Testis (tissue), 5 donors: ENCODE measurements at places on chromosomes 4 and X. TPM values are rescaled to one million over a fixed set of nuclear protein-coding genes. Genes with fewer than 3 reads are reported as not detected.

DNA sequence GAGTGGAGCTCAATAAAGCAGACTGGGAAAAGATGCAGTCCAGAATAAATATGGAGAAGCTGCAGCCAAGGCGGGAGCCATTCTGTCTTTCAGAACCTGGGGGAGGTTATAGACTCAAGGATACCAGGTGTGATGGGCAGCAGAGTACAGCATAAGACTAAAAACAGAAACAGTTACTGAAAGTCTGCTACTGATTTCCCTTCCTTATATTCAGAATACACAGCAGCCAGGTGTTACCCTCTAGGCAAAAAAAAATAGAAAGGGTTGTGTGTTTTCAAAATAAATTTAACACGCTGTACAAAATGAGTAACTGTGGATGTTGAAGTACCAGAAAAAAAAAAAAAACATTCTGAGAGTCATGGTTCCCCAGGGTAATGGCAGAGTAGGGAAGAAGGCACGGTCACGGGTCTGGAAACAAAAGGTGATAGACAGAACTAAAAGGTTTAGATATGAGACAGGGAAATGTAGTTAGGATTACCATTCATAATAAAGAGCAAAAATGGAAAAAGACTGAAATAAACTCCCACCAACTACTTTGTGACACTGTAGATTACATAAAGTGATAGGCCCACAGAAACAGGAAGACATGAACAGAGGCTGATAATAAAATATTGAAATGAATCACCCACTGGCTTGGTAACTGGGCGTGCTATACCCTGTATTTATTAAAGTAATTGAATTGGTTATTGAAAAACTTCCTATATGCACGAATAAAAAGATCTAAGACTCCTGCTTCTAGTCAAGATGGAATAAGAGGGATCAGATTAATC, 10.8 kb upstream of the HHIP start:
- H3K27me3 ChIP-seq, result no peaks in the 10 kb centered on the region
- H3K4me3 ChIP-seq, result no peak overlapping the region
- H3K36me3 ChIP-seq, result no peaks in the 10 kb centered on the region
- H3K27ac ChIP-seq, result no peak overlapping the region

DNA sequence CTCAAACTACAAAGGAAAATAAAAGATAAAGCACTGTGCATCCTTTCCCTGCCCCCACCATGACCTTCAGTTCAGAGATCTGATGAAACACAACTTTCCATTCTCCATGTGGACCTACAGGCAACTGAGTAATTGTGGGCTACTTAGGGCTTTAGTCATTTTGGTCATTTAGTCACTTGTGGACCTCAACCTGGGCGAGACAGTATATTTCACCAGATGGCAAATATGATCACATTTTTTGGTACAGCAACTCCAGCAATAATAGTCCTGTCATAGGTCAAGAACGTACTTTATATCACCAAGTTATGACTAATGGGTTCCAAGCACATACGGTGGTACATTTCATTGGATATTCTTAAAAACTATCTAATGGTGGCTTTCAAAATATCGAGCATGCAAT, 141.2 kb downstream of the PDGFC start:
- H3K27ac ChIP-seq, result no peak overlapping the region
- no peaks in the 10 kb centered on the region for H3K4me1 ChIP-seq
- H3K36me3 ChIP-seq, result no peaks in the 10 kb centered on the region
- DNase-seq, result no peak
- no peaks in the 10 kb centered on the region for H3K27me3 ChIP-seq

- no peak overlapping the region for H3K4me3 ChIP-seq
- no peak overlapping the region for H3K27ac ChIP-seq
- H3K36me3 ChIP-seq, result no peaks in the 10 kb centered on the region
These were observed 91.1 kb upstream of the NKX1-1 start for GRCh38 chr4:1497189-1497801.

DNA sequence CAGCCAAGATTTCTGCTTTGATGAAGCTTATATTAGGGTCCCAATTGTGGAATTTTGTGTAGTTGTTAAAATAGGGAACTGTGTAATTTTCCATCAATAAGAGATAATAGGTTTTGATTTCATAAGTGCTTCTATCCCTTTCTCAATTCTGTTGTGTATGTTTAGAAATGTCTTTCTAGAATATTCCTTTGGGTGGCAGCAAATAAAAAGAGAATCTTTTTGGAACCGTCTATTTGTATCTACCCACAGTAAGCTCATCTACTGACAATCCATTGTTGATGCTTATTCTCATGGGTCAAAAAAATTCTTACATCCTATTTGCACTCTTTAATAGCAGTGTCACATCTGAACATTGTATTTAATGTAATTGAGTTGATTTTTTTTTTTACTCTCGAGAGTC, 61.7 kb downstream of the TMA16 start:
- H3K27ac ChIP-seq, result no peak overlapping the region
- no peak overlapping the region for H3K4me3 ChIP-seq
- H3K36me3 ChIP-seq, result no peaks in the 10 kb centered on the region
- no peak for DNase-seq
- H3K27me3 ChIP-seq, result no peaks in the 10 kb centered on the region

DNA sequence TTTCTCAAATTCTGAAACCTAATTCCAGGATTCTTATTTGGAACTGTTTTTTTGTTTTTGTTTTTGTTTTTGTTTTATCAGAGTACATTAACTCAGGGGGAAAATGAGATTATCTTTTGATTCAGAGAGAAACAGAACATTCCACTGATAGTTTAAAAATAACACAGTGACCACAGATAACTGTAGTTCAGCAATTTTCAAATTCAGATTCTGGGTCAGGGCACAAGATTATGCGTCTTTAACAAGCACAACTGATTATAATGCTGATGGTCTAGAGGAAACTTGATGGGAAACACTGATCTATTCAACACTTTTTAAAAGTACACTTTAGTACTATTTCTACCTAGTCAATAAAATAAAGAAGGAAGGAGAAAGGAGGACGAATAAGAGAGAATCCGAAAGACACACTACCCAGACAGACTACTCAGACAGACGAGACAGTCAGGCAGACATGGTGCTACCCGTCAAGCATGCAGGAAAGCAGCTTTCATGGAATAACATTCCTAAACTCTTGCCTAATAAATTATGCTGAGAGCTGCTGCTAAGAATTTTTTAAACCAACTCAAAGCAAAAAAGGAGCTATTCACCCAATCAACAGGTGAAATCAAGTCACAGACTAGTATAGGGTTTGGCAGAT, 59.0 kb downstream of the APBB2 start:
- no peak for DNase-seq
- no peaks in the 10 kb centered on the region for H3K27me3 ChIP-seq
- no peak overlapping the region for H3K4me3 ChIP-seq
- H3K36me3 ChIP-seq, result no peaks in the 10 kb centered on the region

DNA sequence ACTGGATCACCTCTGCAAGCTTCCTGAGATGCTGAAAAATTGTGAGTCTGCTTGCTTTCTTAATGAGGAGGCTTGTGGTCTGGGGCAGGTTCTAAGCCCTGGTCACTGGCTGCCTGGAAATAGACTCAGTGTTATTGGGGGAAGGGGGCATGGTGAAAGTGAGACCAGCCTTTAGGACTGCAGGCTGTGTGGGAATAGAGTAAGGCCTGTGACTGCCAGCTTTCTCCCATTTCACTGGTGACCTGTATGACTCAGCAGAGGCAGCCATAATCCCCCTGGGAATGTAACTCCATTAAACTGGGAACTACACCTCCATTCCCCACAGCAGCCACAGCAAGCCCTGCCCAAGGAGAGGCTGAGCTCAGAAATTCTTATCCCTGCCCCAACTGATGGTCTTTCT, 55.9 kb upstream of the IL15 start:
- no peak for DNase-seq
- no peak overlapping the region for H3K4me3 ChIP-seq

- no peak overlapping the region for H3K4me3 ChIP-seq
- DNase-seq, result no peak
- H3K27ac ChIP-seq, result no peak overlapping the region
- H3K4me1 ChIP-seq, result no peaks in the 10 kb centered on the region
- no peaks in the 10 kb centered on the region for H3K36me3 ChIP-seq
These were observed 113.8 kb upstream of the RBPJ start for GRCh38 chr4:26206999-26207398.

- no peak overlapping the region for H3K4me3 ChIP-seq
- H3K4me1 ChIP-seq, result no peaks in the 10 kb centered on the region
- no peak overlapping the region for H3K27ac ChIP-seq
- no peaks in the 10 kb centered on the region for H3K36me3 ChIP-seq
These were observed 320.1 kb upstream of the NDST4 start for GRCh38 chr4:115433491-115433890.

- no peak overlapping the region for H3K27ac ChIP-seq
- H3K4me1 ChIP-seq, result no peaks in the 10 kb centered on the region
- no peak overlapping the region for H3K4me3 ChIP-seq
- DNase-seq, result no peak
- H3K36me3 ChIP-seq, result no peaks in the 10 kb centered on the region
- H3K27me3 ChIP-seq, result no peaks in the 10 kb centered on the region
These were observed 6.8 kb upstream of the FABP2 start for GRCh38 chr4:119328695-119329094.

- H3K4me1 ChIP-seq, result no peaks in the 10 kb centered on the region
- no peak overlapping the region for H3K4me3 ChIP-seq
- no peaks in the 10 kb centered on the region for H3K36me3 ChIP-seq
- no peaks in the 10 kb centered on the region for H3K27me3 ChIP-seq
These were observed 639.6 kb downstream of the MID1IP1 start for GRCh38 chrX:39440799-39441284.

DNA sequence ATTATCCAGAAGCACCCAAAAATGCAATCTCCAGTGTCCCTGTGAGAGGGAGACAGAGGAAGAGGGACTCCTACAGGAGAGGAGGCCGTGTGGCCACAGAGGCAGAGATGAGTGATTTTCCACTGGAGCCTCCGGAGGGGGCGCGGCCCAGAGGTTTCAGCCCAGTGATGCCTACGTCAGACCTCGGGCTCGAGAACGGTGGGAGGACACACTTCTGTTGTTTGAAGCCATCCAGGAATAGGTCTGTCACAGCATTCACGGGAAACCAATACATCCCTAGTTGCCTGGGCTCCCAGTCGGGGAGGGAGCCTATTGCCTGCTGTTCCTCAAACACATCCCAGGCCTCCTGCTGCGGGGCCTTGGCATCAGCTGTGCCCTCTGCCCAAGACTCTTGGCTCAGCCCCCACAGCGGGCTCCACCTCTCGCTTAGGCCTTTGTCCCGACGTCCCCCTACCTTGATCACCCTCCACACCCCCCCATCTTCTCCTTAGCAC, 39.2 kb upstream of the HMX1 start:
- H3K36me3 ChIP-seq, result no peaks in the 10 kb centered on the region
- H3K27me3 ChIP-seq, result no peaks in the 10 kb centered on the region
- H3K4me1 ChIP-seq, result no peaks in the 10 kb centered on the region
- no peak overlapping the region for H3K27ac ChIP-seq

- H3K36me3 ChIP-seq, result no peaks in the 10 kb centered on the region
- H3K4me3 ChIP-seq, result no peak overlapping the region
- no peaks in the 10 kb centered on the region for H3K27me3 ChIP-seq
These were observed 998.8 kb downstream of the GLUD2 start for GRCh38 chrX:122046226-122046625.

- no peak for DNase-seq
- H3K36me3 ChIP-seq, result no peaks in the 10 kb centered on the region
- H3K4me3 ChIP-seq, result no peak overlapping the region
- H3K4me1 ChIP-seq, result no peaks in the 10 kb centered on the region
These were observed 1202.1 kb downstream of the ADGRL3 start for GRCh38 chr4:62402088-62402806.

DNA sequence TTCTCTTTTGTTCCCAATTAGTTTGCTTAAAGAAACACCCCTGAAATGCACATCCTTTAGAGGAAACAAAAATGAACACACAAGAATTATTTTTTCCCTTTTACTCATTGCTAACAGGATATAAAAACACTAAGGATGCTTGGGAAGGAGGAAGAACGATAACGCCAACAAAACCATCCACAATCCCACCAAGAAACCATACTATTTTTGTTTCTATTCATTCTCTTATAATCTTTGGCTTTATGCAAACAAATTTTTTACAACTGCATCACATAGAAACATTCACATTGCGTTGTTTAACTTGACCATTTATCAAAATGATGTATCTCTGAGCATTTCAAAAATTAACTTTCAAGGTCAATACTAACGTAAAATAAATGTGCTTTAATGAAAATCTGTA, 12.0 kb downstream of the APBB2 start:
- H3K27me3 ChIP-seq, result no peaks in the 10 kb centered on the region
- no peak overlapping the region for H3K27ac ChIP-seq
- no peaks in the 10 kb centered on the region for H3K4me1 ChIP-seq
- DNase-seq, result no peak

GRCh38 chr4:152029631-152030030, 268.8 kb upstream of the GATB start:
- DNase-seq, result no peak
- no peaks in the 10 kb centered on the region for H3K27me3 ChIP-seq
- H3K4me1 ChIP-seq, result no peaks in the 10 kb centered on the region
- no peak overlapping the region for H3K27ac ChIP-seq
- no peaks in the 10 kb centered on the region for H3K36me3 ChIP-seq

GRCh38 chrX:37854748-37855147, 7.4 kb upstream of the DYNLT3 start:
- DNase-seq, result no peak
- no peaks in the 10 kb centered on the region for H3K27me3 ChIP-seq
- H3K4me3 ChIP-seq, result no peak overlapping the region

DNA sequence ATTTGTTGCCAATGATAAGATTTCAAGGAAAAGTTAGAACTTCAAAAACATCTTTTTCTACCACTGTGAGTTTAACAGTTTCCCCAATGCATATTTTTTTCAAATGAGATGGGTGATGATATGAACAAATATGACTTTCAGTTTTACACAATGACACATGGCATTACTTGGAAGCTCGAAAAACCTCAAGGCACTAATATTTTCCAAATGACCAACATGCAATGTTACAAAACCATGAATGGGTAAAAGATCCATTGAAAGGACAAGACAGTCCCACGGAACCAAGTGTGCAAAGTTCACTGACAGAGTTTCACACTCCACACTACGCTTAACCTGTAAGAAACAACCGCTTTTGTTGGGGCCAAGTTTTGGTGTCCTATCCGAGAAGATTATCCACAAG, 84.5 kb downstream of the CD99L2 start:
- no peaks in the 10 kb centered on the region for H3K27me3 ChIP-seq
- H3K36me3 ChIP-seq, result no peaks in the 10 kb centered on the region
- no peak overlapping the region for H3K27ac ChIP-seq
- DNase-seq, result no peak
- H3K4me1 ChIP-seq, result no peaks in the 10 kb centered on the region

The KLHL4 gene
- 26.1 TPM for total RNA-seq

The AMMECR1 gene
- total RNA-seq, result 5.4 TPM

The GLOD5 gene
- total RNA-seq, result not detected

The GAGE12J gene
- 8.5 TPM for total RNA-seq

The MAGEB1 gene
- 63.7 TPM for total RNA-seq
